ENCODE measurements at places on chromosomes 12 and 14.

- no peak for DNase-seq
Measured at GRCh38 chr14:62696929-62697328, 348.3 kb downstream of the KCNH5 start.

GRCh38 chr12:41053046-41053445 is 135.1 kb upstream of the PDZRN4 start:
- DNase-seq: no peak

GRCh38 chr14:95250140-95250769 is 69.5 kb downstream of the CLMN start:
- no peak for DNase-seq

DNA sequence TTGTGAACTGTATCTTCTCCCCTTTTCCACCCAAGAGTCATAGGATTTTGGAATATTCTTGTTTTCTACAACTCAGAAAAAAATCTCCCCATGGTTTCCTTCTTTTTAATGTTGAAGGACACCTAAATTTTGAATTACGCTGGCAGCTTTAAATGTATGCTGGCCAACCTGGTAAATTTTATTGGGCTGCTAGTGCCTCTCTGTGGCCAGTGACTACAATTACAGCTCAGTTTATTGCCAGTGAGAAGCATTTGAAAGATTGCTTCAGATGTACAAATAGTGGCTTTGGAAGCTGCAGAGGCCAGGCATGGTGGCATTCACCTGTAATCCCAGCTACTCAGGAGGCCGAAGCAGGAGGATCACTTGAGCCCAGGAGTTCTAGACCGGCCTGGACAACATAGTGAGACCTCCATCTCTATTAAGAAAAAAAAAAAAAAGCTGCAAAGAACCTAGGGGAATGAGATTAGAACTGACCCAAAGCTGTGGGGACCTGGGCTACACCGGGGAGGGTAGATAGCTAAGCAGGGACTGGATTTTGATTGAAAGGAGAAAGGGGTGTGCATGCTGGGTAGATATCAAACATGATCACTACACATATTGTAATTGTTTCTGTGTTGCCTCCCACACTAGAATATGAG is 7.6 kb upstream of the RAB21 start:
- DNase-seq: peak; percentile 43

DNA sequence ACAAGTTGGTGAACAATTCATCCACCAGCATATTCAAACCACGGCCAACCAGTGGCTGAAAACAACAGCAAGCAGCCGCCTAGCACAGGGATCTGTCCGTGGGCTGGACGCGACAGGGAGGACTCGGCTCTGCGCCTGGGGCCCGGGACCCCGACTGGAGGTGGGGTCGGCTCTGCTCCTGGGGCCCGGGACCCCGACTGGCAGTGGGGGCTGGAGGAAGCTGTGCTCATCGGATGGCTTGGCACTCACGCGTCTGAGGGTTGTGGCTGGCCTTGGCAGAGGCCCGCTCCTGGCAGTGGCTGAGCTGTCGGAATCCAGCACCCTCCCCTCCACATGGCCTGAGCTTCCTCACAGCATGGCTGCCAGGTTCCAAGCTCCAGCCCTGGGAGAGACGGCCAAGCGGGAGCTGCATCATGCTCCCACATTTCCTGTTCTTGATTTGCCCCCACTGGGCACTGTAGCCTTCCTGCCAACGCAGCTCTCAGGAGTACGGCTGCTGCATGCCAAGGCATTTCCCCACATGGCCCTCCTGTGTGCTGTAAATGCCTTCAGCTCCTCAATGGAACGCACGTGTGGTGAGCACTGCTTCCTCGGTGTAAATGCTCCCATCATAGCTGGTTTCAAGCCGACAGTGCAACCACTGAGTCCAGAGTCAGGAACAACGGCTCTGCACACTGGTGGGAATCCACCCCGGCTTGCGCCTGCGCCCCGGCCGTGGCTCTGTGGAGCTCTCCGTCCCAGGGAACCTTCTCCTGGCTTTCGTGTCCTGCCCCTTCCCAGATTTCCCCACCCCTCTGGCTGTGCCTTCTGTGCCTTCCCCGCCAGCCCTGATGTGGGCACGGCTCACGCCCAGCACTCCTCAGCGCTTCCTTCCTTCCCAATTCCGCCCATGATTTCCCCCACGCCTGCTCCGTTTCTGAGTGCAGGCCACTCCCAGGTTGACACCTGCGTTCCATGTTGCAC is 7.3 kb upstream of the GALNT9 start:
- DNase-seq: no peak

GRCh38 chr12:99128246-99128802 is 483.2 kb downstream of the APAF1 start:
- no peak for DNase-seq

- DNase-seq: no peak
Measured at GRCh38 chr12:3083921-3084347, 6.8 kb downstream of the TSPAN9 start.

- DNase-seq: no peak
Measured at GRCh38 chr12:77947330-77947729, 116.6 kb downstream of the NAV3 start.

DNA sequence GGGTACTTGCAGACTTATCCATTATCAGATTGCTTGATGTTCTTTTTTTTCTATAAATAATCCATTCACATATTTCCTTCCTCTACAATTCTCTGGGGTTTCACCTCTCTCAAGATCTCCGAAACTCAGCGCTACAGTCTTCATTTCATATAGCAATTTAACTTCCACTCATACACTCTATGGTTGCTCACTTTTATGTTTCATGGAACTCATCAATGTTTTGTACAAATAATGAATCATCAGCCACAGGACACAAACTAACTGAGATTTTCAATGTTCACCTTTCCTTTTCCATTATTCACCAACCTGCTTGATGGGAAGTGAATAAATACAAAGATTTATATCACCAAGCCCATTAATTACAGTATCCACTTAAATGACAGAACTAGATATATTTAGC is 534.7 kb downstream of the LRFN5 start:
- no peak for DNase-seq

GRCh38 chr14:104972301-104973134 is 5.7 kb downstream of the AHNAK2 start:
- DNase-seq: no peak

DNA sequence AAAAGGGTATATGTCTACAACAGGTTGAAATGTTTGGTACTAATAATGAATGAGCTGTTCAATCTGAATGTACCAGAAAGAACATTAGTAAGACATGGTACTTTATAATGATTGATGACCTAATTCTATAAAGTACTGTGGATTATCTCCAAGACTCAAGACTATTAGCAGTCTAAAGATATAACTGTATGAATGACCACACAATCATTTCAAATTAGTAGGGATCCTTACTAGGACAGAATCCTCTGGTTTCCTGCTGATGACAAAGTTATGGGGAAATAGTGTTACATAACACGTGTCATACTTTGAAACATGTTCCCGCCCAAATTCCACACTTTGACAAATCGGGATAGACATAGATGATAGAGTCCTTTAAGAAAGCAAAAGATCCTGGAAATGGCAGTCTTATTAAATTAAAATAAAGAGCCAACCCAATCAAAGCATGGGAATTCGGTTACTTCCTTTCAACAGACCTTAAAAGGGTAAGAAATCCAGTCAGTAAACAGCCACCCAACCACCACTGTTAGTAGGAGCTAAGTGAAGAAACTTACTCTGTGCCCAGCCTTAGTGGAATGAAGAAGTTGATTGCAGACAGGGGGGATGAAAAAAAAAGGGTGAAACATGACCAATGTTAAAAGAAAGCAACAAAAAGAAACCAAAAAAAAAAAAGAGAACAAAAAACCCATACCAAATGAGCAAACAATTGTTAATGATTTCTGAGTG is 2.8 kb downstream of the VPS29 start:
- no peak for DNase-seq

- no peak for DNase-seq
Measured at GRCh38 chr14:98888927-98889835, 382.8 kb downstream of the BCL11B start.

DNA sequence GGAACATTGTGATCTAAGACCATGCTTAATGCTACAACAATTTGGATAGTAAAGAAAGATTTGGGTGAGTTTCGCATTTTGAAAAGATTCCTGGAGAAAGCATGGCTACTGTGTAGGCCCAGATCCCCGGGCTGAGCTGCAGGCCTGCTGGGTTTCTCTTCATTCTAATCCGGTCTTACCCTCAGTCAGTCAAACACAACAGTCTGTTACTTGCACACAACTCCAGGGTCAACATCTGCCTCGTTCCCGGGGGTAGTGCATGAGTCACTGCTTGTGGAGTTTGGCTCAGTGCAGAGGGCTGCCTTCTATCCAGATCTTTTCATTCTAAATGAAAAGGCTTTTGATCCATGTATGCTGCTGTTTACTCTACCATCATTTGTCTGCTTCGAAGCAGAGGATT is 60.4 kb upstream of the SEL1L start:
- DNase-seq: peak; percentile 45

GRCh38 chr14:104115691-104116287 is 22.6 kb upstream of the KIF26A start:
- no peak for DNase-seq

DNA sequence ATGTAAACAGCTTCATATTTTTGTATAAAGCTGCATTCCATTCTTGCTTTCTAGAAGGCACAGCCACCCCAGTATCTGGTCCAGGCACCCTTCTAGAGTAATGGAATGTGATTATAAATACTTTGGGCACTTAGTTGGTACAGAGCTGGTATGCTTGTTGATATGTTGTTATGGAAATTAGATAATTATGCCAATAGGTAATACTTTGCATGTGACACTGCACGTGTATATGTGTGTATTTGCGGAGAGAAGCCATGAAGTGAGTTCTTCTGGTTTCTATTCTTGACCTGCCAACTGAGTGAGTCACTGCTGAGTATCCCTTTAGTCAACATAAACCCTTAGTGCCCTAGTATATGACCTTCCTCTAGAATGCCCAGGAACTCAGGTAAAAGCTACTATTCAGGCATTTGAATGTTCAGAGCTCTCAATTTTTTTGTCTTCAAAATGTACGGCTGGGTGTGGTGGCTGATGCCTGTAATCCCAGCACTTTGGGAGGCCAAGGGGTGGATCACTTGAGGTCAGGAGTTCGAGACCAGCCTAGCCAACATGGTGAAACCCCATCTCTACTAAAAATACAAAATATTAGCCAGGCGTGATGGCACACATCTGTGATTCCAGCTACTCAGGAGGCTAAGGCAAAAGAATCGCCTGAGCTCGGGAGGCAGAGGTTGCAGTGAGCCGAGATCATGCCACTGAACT is 6.2 kb upstream of the TCP11L2 start:
- DNase-seq: no peak

DNA sequence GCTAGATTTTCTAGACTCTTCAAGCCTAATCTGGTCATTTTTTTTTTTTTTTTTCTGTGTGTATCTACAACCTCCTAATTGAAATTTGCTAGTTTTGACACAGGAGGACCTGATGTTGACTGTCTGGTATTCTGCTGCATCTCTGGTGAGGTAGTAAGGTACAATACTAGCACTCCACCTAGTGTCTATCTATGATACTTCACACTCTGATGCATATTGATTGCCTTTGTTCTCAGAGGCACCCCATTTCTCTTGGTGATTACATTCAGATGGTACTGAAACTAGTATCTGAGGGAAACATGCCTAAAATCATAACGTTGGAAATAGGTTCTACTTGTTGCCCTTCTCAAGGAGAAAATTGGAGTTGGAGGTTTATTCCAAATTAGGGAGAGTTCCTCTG is 930.5 kb upstream of the NOVA1 start:
- DNase-seq: no peak

- DNase-seq: no peak
Measured at GRCh38 chr12:79255288-79255687, 390.7 kb downstream of the SYT1 start.

- no peak for DNase-seq
Measured at GRCh38 chr12:12357719-12358461, 1.0 kb downstream of the BORCS5 start.

- no peak for DNase-seq
Measured at GRCh38 chr12:15601210-15601800, 187.9 kb downstream of the EPS8 start.

GRCh38 chr12:104189915-104190555 is 25.5 kb upstream of the TXNRD1 start:
- no peak for DNase-seq

Data from amygdala (tissue), 56 donors.